T-helper 17 cell (primary cell): ENCODE measurements at places on chromosomes 5 and 9.

- H3K4me1 ChIP-seq: no peaks in the 10 kb centered on the region
- DNase-seq: no peak
- H3K36me3 ChIP-seq: no peaks in the 10 kb centered on the region
Observed at GRCh38 chr5:179211631-179212030, 133.6 kb downstream of the ADAMTS2 start.

- H3K27me3 ChIP-seq: no peaks in the 10 kb centered on the region
- H3K4me1 ChIP-seq: no peaks in the 10 kb centered on the region
- no peaks in the 10 kb centered on the region for H3K36me3 ChIP-seq
- no peak for DNase-seq
- H3K4me3 ChIP-seq: no peak overlapping the region
- no peak overlapping the region for H3K27ac ChIP-seq
Observed at GRCh38 chr5:152704286-152704685, 299.2 kb upstream of the NMUR2 start.

DNA sequence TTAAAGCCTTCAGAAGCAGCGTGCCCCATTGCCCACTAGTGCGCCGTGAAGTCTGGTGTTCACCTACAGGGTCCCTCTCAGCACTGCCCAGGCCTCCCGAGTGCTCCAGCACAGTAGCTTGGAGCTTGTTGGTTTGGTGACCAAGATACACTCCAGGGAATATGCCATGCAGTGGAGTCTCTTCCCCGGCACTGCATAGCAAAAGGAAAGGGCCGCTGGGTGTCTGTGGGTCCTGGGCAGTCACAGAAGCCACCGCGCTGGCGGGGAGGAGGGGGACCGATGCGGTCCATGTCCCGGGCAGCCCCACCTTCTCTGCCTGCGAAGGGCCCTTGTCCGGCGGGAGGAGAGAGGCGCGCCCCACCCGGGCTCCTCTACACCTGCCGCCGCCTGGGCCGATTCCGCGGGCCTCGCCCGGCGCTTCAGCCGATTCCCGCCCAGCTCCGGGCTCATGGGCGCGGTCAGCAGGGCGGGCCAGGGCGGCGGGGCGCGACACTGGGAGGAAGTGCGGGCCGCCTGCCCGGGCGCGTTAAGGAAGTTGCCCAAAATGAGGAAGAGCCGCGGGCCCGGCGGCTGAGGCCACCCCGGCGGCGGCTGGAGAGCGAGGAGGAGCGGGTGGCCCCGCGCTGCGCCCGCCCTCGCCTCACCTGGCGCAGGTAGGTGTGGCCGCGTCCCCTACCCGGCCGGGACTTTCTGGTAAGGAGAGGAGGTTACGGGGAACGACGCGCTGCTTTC lies at the start of gene SYK:
Gene SYK (plus strand): TSS at position 579 of the 732 bp plus-strand sequence. CDS start 42,080 bp downstream, outside the sequence.
- H3K4me1 ChIP-seq: peaks cover 7% of the 10 kb centered on the region
- H3K27ac ChIP-seq: no peak within 1 kb of the TSS
- no peak for DNase-seq
- peaks cover 88% of the 10 kb centered on the region for H3K27me3 ChIP-seq
- peak within 1 kb of the TSS; percentile 67 for H3K4me3 ChIP-seq

GRCh38 chr9:130865921-130866320 lies 30.7 kb downstream of the QRFP start:
- DNase-seq: no peak
- H3K36me3 ChIP-seq: no peaks in the 10 kb centered on the region

- no peaks in the 10 kb centered on the region for H3K4me1 ChIP-seq
- no peaks in the 10 kb centered on the region for H3K36me3 ChIP-seq
- peaks cover 38% of the 10 kb centered on the region for H3K27me3 ChIP-seq
- H3K4me3 ChIP-seq: no peak overlapping the region
Observed at GRCh38 chr9:91734371-91734981, 215.6 kb downstream of the ROR2 start.

- no peaks in the 10 kb centered on the region for H3K4me1 ChIP-seq
- DNase-seq: no peak
- no peak overlapping the region for H3K27ac ChIP-seq
- no peak overlapping the region for H3K4me3 ChIP-seq
- H3K36me3 ChIP-seq: no peaks in the 10 kb centered on the region
- peaks cover 11% of the 10 kb centered on the region for H3K27me3 ChIP-seq
Observed at GRCh38 chr9:87389936-87390335, 107.7 kb upstream of the DAPK1 start.
